ENCODE measurements at places on chromosomes 7 and 10.
A peak's percentile ranks its signal among the peaks of the same experiment; 100 is the strongest.

GRCh38 chr7:92735707-92736106 is 100.7 kb downstream of the CDK6 start:
- DNase-seq = peak; percentile 83

DNA sequence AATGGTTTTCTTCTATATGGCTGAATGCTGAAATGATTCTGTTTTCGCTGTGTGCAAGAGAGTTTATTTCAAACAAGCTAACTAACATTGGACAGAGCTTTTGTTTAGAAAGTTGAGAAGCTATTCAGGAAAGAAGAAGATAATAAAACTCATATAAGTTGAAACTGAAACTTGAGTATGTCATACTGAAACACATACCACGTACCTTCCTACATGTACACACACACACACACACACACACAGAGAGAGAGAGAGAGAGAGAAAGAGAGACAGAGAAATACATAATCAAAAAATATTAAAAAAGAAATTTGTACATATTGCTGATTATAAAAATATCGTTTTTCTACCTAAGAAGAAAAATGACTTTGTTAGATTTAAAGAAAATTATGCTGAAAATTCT is 561.9 kb upstream of the KCND2 start:
- DNase-seq = no peak

GRCh38 chr10:78684947-78685346 is 383.8 kb upstream of the ZMIZ1 start:
- no peak for DNase-seq

DNA sequence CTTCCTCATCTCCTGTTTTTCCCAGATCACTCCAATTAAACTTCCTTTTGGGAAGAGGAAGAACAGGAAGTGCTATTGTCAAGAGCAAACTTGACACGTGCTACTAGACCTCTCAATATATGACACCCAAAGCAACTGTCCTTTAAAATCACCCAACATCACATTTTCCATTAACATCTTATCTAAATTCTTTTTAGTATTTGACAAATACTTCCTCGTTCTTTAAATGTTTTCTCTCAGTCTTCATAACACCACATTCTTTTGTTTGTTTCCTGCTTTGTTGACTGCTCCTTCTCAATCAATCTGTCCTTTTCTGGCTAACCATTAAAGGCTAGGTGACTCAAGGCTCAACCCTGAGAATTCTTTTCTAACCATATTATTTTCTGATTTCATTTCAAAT is 7.1 kb upstream of the TFPI2 start:
- no peak for DNase-seq

GRCh38 chr7:150986099-150986512 is 4.7 kb upstream of the NOS3 start:
- peak; percentile 58 for DNase-seq

DNA sequence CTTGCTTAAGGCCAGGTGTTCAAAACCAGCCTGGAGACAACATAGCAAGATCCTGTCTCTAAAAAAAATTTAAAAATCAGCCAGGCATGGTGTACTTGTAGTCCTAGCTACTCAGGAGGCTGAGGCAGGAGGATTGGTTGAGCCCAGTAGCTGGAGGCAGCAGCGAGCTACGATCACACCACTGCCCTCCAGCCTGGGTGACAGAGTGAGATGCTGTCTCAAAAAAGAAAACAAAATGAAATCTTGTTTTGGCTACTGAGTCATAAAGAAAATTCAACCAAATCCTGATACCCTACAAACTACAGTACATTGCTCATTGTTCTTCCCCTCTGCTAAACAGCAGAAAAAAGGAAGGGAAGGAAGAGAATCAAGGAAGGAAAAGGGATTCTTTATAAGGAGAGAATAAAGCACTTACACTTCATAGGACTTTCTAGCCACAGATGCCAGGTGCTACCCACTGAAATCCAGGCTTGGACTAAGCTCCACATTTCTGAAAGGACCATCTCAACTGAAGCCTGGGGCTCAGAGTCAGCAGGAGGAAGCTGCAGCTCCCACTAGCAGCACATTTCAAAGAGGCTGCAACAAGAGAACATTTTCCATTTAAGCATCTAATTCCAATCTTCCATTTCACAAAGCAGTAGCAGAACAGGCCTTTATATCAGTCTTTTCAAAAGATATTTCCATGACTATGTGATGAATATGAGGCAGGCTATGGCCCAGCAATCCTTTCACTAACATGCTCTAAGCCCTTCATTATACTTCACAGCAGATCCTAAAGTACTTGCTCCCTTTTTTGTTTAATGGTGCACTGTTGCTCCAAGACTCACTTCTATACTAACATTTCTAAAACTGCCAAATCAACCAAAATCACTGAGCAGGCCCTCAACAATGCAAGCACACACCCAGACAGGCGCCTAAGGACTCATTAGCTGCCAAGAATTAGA is 13.5 kb downstream of the TNPO3 start:
- DNase-seq = no peak

DNA sequence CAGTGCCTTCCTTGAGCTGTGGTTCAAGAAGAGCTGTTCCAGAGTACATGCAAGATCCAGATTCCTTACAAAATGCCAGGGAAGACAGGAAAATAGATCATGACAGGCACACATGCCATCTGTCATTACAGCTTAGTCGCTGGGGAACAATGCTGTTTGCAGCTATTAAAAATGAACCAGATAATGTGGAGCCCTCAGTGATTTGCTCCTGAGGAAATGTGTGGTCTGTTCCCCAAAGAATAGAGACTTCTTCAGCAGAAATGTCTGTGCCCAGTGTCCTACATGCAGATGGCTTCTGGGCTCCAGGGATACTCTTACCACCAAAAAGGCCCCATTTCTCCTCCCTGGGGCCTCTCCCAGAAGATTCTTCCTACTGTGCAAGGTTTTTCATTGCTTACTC is 627.9 kb downstream of the SORCS3 start:
- no peak for DNase-seq

DNA sequence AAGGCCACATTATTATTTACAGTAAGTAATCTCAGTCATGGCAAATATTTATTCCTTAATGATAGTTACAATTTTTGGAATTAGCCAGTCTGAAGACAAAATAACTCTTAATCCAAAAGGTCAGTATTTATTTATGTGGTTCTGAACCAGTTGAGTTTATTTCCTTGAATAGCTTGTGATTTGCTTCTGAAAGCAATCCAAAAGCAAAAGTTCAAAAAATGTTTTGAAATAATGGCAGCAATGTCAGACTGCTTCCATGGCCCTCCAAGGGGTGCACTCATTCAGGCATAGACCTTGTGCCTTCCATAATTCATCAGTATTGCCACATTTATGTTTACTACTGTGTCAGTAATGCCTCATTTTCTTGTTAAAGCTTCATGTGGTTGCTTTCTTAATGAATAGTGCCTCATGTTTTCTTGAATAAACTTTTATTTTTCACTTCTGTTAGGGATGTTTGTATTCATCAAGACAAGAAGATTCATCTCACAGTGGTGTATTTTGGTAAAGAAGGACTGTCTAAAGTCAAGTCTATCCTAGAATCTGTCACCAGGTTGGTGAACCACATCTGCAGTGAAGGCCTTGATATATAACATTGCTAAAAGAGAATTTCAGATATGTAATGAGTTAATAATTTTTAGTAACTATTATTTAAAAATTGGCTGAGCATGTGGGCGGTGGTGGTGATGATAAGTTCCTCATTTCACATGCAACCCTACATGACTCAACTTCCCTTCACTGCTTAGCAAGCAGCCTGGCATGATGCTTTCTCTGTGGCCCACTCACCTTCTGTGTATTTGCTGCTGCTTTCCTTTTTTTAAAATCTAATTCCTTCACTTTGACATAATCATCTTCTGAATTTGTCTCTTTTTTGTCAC is 22.0 kb downstream of the CSGALNACT2 start:
- peak; percentile 70 for DNase-seq

- DNase-seq = peak; percentile 41
These were observed 11.4 kb downstream of the NPVF start for GRCh38 chr7:25216837-25217236.

DNA sequence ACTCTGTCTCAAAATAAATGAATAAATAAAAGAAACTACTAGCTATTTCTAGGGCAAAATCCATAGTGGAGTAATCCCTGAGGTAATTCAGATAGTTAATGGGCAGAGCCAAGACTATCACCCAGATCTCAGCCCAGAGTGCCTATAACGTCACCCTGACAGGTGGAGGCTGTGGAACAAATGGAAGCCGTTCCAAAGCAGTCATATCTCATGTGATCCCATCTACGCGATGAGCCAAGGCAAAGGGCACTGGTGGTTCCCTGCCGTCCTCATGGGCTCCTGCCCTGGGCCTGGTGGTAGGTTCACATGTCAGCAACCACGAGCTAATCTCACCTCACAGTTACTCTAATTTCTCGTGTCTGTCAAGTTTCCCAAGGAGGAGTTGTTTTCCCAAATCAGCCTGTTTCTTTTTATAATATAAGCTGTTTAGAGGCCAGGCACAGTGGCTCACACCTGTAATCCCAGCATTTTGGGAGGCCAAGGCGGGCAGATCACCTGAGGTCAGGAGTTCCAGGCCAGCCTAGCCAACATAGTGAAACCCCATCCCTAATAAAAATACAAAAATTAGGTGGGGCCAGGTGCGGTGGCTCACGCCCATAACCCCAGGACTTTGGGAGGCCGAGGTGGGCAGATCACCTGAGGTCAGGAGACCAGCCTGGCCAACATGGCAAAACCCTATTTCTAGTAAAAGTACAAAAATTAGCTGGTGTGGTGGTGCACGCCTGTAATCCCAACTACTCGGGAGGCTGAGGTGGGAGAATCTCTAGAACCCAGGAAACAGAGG is 22.5 kb upstream of the ASCC1 start:
- no peak for DNase-seq

- DNase-seq = no peak
These were observed 154.7 kb upstream of the DGKB start for GRCh38 chr7:15057272-15057671.

GRCh38 chr10:126227762-126228134 is 160.5 kb downstream of the ADAM12 start:
- peak; percentile 34 for DNase-seq

DNA sequence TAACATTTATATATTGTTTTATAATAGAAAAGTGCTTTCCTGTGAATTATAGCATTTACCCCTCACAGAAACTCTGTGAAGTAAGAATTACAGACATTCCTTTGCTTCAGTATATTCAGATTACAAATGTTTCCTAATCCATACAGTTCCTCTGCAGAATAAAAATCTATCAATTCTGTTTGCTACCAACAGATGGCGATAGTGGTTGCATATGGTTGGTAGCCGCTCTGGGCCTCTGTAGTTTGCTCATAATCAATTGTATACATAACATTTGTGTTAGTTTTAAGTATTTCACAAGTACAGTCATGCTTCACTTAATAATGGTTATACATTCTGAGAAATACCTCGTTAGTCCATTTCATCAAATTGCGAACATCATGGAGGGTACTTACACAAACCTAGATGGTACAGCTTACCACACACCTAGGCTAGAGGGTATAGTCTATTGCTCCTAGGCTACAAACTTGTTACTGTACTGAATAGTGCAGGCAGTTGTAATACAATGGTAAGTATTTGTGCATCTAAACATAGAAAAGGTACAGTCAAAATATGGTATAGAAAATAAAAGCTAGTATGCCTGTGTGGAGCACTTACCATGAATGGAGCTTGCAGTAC is 94.4 kb upstream of the STEAP4 start:
- DNase-seq = peak; percentile 1

- DNase-seq = no peak
These were observed 38.0 kb upstream of the INSYN2A start for GRCh38 chr10:127234306-127234800.

GRCh38 chr7:150860291-150860977 is 8.1 kb downstream of the AOC1 start:
- no peak for DNase-seq

DNA sequence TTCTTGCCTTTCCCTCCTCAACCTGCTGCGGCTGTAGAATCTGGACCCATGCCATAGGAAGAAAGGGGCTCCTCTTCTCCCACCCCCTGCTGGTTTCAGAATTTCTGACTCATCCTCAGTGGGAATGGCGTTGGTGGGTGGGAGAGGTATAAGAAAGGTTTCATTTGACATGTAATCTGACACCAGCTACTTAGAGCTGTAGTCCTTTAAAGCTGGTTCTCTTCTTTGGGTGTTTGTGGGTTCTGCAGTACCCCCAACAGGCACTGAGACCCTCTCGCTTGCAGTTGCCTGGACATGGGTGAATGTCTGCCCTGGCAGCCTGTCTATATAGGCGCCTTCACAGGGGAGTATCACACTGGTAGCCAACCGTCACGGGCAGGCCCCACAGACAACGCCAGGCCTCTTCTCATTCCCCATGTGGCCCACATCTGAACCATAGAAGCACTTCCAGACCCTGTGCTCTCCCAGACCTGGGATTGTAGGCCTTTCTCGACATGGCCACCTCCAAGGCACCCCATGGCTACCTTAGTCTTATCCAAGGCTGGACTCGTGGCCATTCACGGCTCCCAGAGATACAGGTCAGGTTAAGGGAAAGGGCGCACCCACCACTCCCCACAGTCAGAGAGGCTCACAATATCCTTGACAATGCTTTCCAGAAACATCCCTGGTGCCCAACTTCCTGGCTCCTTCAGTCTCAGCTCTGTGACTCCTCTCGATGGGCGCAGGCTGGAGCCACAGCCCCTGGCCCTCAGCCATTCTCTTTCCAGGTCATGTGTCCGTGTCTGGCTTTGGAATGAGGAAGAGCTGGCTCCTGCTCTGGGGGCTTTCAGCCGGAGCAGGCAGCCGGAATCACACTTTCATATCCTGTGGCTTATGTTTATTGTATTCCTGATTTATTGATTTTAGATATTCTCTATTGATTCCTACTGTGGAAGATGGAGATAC is 17.5 kb downstream of the ZNF862 start:
- DNase-seq = peak; percentile 87

DNA sequence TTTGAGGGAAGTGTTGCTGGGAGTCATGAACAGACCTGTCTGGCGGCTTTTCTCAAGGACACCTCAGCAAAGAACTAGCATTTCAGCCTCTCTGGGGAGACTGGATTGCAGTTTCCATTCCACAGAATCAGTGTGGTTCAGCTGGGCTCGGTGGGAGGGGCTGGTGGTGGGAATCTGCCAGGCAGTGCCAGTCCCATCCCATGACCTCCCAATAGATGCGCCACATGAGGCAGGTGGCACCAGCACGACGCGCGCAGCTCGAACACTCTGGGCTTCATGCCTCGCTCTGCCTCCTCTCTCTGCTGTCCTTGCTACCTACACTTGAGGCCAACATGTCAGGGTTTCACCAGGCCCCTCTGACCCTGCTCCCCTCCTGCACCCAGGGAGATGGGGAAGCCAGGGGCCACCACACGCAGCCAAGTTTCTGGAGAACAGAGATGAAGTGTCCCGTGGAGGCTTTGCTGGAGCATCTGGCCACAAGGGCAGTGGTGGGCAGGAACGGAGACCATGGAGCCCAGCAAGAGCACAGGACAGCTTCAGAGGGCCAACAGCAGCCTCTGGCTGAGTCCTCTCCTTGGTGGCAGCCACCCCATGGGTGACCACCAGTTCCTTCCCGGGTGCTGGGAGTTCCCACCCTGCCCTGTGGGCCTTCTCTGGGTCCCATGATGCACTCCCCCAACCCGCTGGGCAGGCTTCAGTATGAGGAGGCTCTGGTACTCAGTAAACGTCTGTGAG is 2.3 kb downstream of the NACAD start:
- no peak for DNase-seq

GRCh38 chr10:83927166-83927565 is 212.1 kb upstream of the GHITM start:
- DNase-seq = no peak

GRCh38 chr10:75049316-75050148 is 61.9 kb upstream of the SAMD8 start:
- no peak for DNase-seq

- DNase-seq = no peak
These were observed 124.7 kb upstream of the UNC5B start for GRCh38 chr10:71087622-71088021.

All from EH (cell line).